ENCODE measurements at places on chromosomes 7 and 10.
A peak's percentile ranks its signal among the peaks of the same experiment; 100 is the strongest.

DNA sequence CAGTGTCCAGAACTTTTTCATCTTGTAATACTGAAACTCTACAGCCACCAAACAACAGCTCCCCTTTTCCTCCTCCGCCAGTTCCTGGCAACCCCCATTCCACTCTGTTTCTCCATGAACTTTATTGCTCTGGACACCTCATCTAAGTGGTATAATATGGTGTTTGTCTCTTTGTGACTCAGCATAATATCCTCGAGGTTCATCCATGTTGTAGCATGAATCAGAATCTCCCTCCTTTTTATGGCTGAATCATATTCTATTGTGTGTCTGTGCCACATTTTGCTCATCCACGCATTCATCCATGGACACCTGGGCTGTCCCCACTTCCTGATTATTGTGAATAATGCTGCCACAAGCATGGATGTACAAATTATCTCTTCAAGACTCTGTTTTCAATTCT, 124.4 kb upstream of the FGFR2 start:
- no peak for DNase-seq

DNA sequence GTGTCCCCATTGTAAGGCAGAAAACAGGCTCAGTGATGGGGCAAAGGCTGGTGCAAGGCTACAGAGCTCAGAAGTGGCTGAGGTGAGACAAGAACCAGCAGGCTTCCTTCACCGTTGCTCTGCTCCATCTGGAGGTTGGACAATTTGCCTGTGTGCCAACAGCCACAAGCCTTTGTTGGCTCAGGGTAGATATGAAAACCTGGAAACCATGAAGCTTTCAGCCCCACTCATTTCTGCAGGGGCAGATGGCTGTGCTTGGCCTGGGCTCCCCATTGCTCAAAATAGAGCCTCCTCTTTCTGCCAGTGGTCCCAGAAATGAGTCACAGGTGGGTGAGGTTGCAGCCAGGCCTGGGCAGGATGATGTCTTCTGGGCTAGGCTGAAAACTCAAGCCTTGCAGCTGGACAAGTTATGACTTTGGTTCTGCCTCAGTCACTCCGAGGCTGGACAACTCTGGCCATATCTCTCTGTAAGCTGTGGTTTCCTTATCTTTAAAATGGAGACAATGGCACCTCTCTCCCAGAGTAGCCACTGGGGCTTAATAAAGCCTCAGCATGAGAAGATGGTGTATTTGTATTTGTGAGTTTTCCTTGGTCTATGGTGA, 12.2 kb upstream of the ZNF273 start:
- no peak for DNase-seq

DNA sequence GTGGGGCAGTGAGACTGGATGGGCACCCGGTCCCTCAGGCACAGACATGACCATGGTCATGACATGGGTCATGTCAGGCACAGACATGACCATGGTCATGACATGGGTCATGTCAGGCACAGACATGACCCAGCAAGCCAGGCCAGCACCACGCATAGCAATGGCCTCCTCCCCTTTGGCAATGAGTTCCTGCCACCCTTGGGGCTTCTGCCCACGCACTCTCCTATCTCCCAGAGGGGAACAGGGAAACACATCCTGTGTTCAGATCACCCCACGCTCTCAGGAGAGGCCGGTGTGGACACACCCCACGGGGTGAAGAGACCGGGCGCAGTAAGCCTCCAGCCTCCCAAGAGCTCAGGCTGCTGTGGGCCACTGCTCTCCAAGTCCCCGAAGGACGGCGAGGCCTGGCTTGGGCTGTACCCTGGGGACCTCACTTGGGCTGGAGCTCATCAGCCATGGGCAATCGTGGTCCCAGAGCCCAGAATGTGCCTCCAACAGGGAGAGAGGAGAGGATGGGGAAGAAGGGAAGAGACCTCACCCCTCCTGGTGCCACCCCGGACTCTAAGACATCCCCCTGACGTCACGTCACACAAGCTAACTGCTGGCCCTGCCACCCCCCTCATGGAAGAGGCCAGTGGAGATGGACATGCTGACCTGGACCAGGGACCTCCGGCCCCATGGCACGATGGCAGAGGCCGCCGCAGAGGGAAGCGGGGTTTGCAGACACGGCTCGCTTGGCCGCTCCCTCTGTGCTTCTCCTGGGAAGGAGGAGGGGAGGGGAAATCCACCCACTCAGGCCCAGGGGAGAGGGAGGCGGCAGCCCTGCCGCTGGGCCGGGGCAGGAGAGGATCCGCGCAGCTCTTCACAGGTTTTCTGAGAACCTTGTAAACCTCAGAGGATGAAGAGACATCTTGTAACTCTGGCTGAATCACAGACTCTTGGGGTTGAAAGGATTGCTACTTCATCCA, 269.6 kb downstream of the ELFN1 start:
- DNase-seq: no peak

DNA sequence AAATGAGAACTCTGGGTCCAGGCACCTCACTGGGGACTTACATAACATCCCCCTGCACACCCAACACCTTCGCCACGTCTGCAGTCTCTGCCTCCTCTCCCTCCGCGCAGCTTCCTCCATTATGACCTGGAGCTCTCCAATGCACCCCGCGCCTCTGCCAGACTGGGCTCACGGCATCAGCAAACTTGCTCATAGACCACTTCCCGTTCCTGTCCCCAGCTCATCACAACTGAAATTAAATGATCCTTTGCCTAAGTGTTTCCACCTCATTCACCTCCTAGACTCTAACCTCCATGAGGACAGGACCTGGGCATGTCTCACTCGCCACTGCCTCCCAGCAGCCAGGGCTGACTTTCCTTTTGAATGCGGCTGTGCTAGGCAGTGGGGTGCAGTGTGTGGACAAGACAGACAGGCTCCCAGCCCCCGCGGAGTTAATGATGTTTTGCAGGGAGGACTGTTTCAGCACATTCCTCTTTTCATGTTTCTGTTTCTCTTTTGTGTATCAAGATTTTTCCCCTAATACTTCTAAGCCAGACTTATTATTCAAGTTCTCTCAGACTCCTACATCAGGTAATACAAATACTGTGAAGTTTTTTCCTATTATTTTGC, 18.8 kb downstream of the CHST15 start:
- no peak for DNase-seq

DNA sequence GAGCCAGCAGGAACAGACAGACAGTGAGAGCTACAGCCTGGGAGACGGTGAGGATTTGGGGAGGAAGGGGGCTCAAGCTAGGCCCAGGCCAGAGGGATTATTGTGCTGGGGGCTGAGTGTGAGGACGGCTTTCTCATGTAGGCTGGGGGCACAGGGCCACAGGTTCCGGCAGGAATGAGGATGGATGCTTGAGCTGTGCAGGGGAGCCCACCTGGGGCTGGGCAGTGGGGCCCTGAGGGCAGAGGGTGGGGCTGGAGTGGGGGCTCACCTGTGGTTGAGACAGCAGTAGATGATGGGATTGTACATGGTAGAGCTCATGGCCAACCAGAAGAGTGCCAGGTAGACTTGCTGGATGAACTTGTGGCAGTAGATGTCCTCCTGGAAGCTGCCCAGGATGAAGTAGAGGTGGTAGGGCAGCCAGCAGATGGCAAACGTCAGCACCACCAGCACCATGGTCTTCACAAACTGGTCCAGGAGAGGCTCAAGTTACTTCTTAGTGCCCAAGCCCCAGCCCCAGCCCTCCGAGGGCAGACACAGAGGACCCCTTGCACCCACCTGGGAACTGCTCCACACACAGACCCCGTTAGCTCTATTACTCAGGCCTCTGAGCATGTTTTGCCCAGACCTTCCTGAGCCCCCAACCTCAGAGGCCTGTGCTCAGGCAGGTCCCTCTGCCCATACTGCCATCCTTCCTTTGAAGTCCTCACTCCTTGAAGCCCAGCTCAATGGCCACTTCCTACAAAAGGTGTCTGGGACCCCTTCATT, 9.7 kb downstream of the TACR2 start:
- no peak for DNase-seq

GRCh38 chr10:11206676-11207559, 189.2 kb downstream of the CELF2 start:
- DNase-seq: no peak

- DNase-seq: peak; percentile 69
Measured at GRCh38 chr10:1368842-1369171, 312.6 kb downstream of the WDR37 start.

DNA sequence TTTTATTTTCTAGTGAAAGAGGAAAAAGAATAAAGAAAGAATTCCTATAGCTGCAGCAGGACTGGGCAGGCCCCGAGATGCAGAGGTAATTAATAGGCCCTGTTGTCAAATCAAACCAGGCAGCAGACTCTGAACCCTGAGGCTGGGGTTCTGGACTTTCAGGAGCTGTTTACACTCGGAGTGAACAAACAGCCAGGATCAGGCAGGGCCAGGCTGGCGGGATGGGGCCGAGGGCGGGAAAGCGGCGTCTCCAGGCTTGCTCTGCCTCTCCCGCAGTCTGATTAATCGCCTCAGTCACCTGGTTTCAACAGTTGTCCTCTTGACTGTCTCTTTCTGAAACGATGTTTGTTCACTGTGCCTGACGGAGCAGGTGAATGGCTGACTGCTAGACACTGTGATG, 675.4 kb upstream of the FOXK1 start:
- DNase-seq: no peak

GRCh38 chr7:15459018-15459615, 102.7 kb downstream of the AGMO start:
- no peak for DNase-seq

DNA sequence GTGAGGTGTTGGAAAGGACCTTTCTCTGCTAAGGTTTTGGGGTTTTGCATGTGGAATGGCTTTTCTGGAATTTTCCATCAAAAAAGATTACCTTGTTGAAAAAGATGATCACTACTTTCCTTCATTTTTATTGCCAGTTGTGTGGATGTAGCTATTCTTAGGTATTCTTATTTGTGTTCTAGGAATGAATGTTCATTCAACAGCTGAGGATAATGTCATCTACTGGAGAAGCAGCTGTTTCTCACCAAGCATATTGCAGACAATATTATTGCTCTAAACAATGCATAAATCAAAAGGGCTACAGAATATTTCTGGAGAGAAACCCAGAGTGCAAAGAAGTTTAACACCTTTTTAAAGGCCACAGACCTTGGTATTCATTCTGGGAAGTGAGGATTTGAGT, 145.6 kb upstream of the CALCR start:
- no peak for DNase-seq

- peak; percentile 39 for DNase-seq
Measured at GRCh38 chr7:73715648-73716317, 3.7 kb downstream of the STX1A start.

DNA sequence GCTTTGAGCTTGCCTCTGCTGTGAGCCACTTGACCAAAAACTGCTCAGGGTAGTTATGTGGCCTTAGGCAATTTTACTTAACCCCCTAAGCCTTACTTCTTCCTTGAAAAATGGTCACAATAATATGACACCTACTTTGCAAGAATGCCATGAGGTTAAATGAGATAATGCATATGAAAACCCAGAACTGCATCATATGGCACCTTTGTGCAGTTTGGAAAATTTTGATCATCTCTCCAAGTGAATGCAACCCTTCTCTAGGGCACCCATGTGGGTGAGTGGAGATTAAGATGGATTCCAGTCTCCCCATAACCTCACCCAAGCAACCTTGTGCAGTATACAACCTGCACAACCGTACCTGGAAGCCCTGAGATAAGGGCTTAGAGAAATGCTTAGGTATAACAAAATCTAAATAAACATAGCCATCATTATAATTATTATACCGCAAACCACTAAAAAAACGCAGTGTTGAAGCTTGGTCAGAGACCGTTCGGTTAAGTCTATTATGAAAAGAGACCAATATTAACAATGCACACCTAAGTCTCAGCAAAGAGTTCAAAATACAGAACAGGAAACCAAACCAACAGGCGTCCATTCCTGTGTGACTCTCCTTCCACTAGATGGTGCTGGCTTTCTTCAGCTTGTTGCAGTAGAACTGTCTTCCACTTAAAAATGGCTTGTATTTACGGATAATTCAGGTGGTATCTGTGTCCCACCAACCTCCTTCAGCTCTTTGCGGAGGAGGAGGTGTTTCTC, 21.0 kb upstream of the ASB15 start:
- DNase-seq: peak; percentile 11

- DNase-seq: no peak
Measured at GRCh38 chr7:16615228-16615627, 30.3 kb downstream of the ANKMY2 start.
